ENCODE measurements at places on chromosomes 1 and 21.
A peak's percentile ranks its signal among the peaks of the same experiment; 100 is the strongest.

GRCh38 chr1:2046174-2046917, 3.9 kb upstream of the PRKCZ start:
- DNase-seq: peak; percentile 56

GRCh38 chr1:32626176-32626575, 24.2 kb downstream of the ZBTB8OS start:
- DNase-seq: no peak

DNA sequence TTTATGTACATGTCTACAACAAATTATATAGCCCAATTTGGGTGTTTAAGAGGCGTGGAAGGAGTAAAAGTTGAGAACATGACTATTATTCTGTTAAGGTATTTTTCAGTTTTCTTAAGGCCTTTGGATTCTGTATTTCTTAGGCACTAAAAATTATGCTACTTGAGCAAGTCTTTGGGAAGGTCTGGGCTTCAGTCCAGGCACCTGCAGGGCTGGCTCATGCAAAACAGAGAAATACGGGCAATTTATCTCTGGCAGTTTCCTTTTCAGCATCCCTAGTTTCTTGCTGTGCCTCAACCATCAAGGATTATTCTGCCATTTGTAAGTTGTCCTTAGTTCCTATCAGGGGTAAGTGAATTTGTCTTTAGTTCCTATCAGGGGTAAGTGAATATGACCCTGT, 358.8 kb upstream of the B3GALT2 start:
- DNase-seq: no peak

- DNase-seq: no peak
Measured at GRCh38 chr1:65998763-65999583, 206.3 kb downstream of the PDE4B start.

- DNase-seq: no peak
Measured at GRCh38 chr1:154553056-154554030, 5.1 kb downstream of the UBE2Q1 start.

DNA sequence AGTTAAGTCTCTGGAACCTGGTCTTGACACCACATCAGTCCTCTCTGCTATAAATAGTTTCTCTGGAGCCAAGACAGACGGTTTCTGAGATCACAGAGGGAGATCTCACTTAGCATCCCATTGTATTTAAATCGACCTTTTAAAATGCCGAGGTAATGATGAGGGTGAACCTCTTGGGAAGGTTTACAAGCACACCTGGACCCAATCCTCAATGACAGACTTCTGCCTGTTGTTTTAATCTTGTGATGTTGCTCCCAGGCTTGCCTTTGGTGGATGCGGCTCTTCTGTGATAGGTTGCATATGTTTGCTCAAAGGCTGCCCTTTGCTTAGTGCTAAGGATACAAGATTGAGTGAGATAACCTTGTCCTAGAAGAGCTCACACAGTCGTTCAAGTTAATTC, 104.6 kb upstream of the L1TD1 start:
- DNase-seq: no peak

DNA sequence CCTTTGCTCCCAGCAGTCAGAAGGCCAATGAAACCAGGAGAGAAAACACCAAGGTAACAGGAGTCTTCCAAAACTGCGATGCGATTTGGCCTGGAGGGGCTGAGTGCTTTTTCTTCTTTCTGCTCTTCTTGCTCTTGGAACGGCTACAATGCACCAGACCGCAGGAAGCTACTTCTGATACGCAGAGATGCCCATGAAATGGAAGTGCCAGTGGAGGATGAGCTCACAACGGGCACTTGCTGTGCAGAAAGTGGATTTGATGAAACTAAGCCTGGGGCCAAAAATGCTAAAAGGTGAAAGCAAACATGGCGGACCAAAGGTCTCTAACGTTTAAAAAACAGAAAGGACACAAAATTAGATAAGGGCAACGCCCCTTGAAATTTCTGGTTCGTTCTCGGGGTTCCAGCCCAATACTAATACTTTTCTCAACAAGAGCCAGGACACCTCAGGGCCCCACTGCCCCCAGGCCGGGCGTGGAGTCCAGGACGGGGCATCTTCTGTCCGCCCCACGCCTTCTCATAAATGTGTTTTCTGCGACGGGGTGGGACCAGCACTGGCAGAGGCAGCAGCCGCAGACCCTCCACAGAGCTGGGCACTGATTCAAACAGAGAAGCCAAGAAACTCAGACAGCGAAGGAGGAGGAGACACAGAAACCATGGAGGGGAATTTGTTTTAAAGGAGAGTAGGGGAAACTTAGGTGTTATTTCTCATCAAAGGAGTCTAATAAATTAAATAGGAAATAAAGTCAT, 101.3 kb downstream of the CRYAA start:
- no peak for DNase-seq

GRCh38 chr1:172460177-172460576, 16.3 kb upstream of the PIGC start:
- no peak for DNase-seq

GRCh38 chr1:119594376-119594775, 53.7 kb downstream of the ZNF697 start:
- DNase-seq: no peak

DNA sequence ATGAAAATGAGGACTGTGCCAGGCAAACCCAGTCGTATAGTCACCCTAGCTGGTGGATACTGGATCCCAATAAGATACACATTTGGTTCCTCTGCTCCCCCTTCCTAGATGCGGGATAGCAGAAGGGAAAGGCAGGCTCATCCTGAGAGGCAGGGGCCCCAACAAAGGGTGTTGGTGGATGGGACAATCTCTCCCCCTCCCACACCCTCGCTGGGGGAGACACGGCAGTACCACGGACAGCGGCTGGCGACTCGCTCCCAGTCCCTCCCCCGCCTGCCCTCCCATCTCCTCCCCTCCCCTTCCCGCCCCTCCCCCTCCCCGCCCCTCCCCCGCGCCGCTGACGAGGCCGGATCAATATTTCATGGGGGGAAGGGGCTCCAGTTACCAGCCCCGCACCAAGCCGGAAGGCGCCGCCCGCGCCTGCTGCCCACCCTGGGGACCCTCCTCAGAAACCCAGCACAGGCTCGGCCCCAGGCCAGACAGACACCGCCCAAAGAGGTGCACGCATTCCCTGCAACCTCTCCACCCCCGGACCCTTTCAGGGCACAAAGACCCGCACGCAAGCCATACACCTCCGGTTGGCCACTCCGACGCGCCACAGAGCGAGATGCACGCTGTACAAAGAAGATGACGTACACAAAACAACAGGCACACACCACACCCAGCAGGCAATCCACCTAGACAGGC, 11.5 kb downstream of the RIMS3 start:
- DNase-seq: peak; percentile 47

GRCh38 chr1:230104395-230105244, 37.6 kb downstream of the GALNT2 start:
- peak; percentile 88 for DNase-seq

GRCh38 chr1:1894354-1895059, 3.6 kb upstream of the GNB1 start:
- DNase-seq: no peak

- peak; percentile 70 for DNase-seq
Measured at GRCh38 chr1:161945306-161946060, 78.2 kb downstream of the OLFML2B start.

DNA sequence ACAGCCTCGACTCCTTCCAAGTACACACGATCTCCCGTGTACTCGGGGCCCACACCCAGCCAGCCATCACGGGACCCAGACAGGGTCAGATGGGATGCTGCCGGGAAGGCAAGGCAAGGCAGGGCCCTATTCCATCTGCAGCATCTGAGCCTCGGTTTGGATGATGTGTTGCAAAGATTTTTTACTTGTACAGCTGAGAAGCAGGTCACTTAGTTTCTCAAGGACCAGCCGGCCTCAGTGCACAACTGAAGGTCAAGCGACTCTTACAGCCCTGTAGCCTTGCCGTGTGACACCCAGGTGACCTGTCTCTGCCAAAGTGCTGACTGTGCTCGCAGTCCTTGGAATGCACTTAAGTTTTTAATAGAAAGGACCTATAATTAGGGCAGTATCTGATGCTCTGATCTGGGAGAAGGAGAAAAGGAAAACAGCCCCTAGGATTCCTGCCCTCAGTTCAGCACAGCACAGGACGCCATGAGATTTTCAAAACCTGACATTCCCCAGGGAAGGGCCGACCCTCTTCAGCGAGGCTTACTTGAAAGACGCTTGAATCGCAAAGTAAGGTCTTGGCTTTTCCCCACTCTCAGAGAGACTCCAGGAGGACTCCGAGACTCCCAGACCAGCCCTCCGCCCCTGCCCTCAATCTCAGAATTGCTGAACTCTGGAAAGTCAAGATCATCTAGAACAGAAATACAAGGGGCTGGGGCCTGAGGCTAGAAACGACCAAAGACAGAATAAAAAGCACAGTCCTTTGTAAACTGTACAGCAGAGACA, 1.3 kb downstream of the GPR157 start:
- DNase-seq: no peak

Measured in hematopoietic multipotent progenitor cell treated with erythropoietin and hydrocortisone succinate and interleukin-3 and kit ligand, for 4 days (in vitro differentiated cells).